ENCODE measurements at places on chromosomes 7 and 10. TPM values are rescaled to one million over a fixed set of nuclear protein-coding genes. Genes with fewer than 3 reads are reported as not detected.

Gene HOXA1
- total RNA-seq, result 0.54 TPM

Gene OGA
- total RNA-seq, result 84.1 TPM

Gene PLXDC2
- 2.4 TPM for total RNA-seq

Gene ANKMY2
- 16.1 TPM for total RNA-seq

Gene ITIH2
- not detected for total RNA-seq

Measured in endothelial cell of coronary artery (primary cell).